ENCODE measurements at places on chromosomes 5 and 9.

GRCh38 chr5:159786901-159787691 lies 129.2 kb upstream of the ADRA1B start:
- DNase-seq, result no peak

DNA sequence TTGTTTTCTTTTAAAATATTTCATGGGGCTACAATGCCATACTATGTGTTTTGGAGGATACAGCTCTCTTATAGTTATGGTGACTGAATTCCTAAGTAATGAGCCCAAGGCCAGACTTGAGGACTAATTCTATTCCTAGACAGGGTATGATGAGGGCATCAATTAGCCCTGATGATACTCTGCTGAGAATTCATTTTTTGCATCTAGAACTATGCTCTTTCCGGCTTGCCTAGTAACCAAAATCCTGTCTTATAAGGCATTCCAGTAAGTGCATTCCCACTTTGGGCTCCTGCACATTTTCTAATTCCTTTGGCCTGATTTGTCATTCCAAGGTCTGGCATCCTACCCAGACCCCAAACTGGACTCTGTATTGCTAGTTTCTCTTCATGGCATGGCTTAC lies 62.4 kb downstream of the MAT2B start:
- no peak for DNase-seq

DNA sequence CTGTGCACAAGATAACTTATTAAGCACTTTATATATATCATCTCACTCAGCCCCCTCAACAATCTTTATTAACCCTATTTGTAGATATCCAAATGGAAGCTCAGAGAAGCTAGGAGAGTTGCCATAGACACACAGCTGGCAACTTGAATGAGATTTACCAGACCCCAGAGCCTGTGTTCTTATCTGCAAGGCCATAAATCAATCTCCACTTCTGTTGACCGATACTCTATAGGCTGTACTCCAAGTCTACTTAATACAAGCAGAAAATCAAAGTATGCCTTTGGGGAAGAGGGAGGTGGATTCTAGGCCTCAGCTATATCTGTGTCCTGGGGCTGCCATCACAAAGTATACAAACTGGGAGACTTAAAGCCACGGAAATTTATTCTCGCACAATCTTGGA lies 6.0 kb upstream of the IL9 start:
- DNase-seq, result no peak

- DNase-seq, result no peak
Measured at GRCh38 chr9:129868872-129869486, 33.7 kb downstream of the USP20 start.

DNA sequence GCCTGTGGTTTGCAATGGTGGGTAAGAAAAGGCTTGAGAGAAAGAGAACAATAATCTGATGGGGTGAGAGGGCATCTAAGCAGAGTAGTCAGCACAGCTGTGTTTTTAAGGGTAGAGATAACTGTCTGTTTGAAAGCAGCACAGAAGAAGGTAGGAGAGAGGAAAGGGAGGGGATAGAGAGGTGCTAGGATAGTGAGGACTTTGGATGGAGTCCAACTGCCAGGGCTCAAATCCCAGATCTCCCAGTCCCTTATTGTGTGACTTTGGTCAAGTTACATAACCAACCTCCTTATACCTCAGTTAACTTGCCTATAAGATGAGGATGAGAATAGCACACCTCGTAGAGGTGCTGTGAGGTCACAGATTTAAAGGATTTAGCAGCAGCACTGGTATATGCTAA lies 55.6 kb downstream of the GPR21 start:
- DNase-seq, result no peak

GRCh38 chr9:15468145-15468544 lies 42.6 kb downstream of the PSIP1 start:
- peak; percentile 23 for DNase-seq

DNA sequence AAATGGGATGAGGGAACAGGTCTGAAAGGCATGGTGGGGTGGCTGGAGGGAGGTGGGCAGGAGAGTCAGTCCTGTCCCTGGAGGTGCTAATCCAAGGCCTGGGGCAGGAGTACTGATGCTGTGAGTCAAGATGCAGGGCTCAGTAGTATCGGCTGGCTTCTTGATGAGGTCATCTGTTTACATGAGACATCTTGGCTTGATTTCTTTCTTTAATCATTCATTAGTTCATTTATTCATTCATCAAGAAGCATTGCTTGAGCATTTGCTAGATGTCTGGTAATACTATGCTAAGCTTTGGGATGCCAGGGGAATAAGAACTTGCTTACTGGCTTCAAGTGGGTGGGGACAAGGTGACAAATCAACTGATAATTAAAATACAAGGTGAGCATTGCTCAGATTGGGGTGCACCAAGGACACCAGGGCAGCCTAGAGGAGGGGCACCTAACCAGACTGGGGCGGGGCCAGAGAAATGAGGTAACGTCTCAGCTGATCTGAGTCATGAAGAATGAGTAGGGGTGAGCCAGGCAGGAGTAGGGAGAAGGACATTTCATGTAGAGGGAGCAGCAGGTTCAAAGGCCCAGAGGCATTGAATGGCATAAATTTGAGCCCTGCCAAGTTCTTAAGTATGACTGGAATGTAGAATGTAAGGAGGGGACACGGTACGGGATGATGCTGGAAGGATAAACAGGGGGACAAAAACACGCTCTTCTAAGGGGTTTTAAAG lies 88.8 kb downstream of the EGFLAM start:
- DNase-seq, result no peak

DNA sequence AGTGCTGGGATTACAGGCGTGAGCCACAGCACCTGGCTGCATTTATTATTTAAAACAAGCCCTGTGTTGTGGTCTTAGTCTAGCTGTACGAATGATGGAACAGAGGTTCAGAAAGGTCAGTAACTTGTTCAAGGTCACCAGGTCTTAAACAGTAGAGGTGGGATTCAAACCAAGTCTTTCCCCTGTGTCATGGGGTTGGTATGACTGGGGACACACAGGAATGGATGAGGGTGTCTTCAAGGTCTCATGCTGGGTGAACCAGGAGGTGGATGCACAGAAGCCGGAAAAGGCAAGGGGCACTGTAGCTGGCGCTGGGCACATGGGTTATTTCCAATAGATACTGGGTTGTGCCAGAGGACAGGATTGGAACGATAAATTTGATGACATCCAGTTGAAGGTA lies 32.2 kb upstream of the TJP2 start:
- no peak for DNase-seq

GRCh38 chr9:87854580-87854955 lies 28.1 kb upstream of the SPATA31E1 start:
- peak; percentile 88 for DNase-seq

- no peak for DNase-seq
Measured at GRCh38 chr5:93236807-93237421, 344.1 kb downstream of the NR2F1-AS1 start.

DNA sequence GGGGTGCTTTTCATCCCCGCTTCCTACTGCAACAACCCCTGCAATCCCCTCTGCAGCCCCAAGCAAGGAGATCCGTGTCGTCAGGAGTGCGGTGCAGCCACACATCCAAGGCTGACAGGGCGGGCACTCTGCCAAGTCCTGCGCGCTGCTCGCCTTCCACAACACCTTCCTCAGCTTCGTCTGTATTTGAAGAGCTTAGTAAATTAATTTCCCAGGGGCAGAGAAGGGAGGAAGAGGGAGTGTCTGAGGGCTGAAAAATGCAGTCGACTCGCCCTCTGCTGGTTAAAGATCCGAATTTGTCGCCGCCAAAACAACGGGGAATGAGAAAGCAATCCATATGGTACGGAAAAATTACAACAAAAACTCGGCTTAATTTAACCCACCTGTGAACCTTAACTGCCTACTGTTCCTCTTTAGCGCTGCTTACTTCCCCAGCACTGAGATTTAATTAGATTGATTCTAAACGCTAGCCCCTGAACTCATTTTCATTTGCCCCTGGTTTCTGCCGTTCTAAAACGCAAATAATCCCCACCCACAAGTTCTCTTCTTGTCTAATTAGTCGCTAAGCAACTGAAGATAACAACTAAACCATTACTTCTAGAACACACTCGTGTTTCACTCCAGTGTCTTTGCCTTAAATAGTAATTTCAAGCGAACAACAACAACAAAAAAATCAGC lies 10.9 kb upstream of the PCDHB1 start:
- peak; percentile 93 for DNase-seq

DNA sequence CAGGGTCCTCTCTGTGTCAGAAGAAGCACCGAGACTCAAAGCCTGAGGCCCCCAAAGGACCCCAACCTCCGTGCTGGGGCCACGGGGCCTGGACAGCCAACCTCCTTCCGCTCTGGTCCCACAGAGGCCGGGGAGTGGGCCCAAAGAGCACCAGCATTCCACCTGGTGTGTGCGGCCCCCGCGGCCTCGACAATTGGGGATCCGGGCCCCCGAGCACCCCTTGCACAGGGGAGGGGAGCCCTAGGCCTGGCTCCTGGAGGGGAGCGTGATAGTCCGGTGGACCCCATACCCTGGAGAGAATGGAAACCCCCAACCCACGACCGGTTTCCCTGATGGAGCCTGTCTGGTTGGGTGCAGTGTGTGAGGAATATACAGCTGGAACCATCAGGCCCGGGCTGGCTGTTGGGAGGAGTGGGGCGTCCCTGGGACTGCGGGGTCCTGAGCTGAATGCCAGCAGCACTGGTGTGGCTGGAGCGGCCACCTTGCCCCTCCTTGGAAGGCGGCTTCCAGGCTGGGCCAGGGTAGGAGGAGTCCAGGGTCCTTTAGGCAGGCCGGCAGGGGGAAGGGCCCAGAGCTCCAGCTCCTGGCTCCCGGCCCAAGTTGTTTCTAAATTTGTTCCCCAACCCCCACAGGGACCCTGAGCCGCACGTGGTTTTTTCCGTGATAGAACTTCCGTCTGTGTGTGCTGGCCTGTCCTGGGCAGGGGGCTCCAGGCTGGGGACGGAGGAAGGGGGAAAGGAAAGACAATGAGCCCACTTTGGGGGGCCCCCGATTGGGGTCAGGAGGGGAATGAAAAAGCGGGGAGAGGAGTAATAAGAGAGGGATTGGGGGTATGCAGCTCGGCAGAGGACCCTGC lies 825 bp upstream of the TOR4A start:
- DNase-seq, result peak; percentile 70

- no peak for DNase-seq
Measured at GRCh38 chr5:65831276-65831675, 95.1 kb upstream of the ERBIN start.

DNA sequence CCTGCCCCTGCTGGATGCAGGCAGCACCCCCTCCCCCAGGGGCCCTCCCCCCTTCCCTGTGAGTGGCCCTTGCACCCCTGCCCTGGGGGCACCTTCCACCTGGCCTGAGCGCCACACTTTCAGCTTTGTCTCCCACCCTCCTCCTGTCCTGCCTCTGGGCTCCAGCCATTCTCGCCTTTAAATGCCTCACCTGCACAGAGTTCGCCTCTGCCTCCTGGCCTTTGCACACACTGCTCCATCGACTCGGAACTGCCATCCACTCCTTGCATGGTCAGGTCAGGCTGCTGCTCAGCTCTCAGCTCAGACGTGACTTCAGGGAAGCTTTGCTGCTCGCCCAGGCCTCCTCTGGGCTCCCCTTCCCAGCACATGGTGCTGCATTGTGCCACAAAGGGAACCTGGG lies 10.2 kb downstream of the FAM163B start:
- no peak for DNase-seq

GRCh38 chr5:82384034-82384750 lies 106.0 kb upstream of the RPS23 start:
- DNase-seq, result no peak

GRCh38 chr5:180869587-180869986 lies 8.5 kb upstream of the ZFP62 start:
- no peak for DNase-seq

DNA sequence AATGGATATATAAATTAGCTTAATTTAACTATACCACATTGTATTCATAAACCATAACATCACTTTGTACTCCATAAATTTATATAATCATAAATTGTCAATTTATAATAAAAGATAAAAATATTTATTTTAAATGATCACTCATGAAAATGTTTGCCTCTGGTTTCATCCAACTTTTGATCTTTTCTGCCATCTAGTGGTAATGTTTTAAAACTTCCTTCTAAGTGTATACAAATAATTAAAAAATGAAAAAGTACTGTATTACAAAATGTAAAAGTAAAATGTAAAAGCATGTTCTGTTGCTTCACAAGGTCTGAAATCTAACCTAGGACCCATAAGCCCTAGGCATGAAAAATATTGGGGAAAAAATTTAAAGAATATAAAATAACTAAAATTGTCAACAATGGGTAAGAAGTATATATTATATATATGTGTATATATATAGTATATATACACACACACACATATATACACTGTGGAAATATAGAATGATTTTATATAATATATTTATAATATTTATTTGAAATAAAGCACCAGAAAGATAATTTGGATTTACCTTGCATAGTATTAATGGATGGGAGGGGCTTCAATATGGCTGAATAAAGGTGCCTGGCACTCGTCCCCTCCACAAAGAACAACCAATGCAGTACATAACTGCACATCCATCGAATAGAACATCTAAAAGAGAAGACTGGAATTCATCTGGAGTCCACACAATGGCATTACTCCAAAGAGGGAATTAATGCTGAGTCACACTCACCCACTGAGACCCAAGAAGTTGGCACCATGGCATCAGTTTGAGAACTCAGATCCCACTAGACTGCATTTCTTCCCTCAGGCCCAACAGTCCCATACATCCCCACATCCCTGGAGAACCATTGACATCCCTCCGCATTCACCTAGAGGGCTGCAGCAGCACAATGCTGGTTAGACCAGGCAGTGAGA lies 32.5 kb downstream of the ANXA1 start:
- DNase-seq, result peak; percentile 69

DNA sequence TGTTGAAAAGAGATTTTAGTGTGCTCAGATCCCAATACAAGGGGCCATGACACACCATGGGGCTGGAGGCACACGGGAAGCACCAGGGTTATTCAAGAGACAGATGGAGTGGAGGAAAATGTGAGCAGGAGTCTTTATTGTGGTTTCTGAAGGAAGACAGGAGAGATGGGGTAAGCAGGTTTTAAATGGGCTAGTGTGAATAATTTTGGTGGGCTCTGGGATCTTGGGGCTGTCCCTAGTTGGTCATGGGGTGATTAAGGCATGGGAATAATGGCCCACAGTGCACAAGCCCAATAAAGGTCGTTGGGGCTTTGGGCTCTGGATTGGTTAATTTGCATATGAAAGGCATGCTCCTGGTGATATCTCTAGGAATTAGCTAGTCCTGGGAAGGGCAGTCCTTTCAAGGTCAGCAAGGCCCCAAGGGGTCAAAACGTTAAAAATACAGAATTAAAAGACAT lies 3.6 kb upstream of the SCGB3A2 start:
- DNase-seq, result no peak

DNA sequence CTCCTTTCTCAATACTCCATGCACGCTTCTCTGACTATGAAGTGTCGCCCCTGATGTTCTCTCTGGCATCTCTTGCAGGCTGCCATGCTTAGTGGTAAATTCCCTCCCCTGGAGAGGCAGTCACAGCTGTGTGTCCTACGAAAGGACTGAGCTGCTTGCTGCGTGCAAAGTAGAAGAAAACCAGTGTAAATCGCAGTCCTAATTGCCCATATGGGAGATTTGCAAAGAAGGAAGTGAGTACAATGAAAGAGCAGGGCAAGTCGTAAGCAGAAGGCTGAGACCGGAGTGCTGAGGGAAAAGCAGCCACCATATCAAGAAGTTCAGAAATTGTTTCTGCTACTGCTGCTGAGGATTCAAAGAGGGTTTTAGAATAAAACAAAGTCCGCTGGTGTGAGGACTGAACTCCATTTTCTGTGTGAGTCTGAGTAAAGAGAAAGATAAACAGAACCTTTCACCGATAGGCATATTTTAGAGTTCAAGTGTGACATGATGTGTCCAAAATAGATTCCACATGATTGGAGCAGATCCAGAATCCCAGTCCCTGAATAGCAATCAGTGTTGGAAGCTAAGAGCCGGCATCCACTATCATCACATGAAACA lies 507.8 kb upstream of the MPDZ start:
- no peak for DNase-seq

Measured in NCI-H2171 treated with DMSO at 0.1 percent for 48 hours (cell line).